M059J (cell line): ENCODE measurements at places on chromosomes 6 and 20. TPM values are rescaled to one million over a fixed set of nuclear protein-coding genes. Genes with fewer than 3 reads are reported as not detected.

GRCh38 chr6:14746139-14746837, 499.6 kb upstream of the JARID2 start:
- DNase-seq = no peak

DNA sequence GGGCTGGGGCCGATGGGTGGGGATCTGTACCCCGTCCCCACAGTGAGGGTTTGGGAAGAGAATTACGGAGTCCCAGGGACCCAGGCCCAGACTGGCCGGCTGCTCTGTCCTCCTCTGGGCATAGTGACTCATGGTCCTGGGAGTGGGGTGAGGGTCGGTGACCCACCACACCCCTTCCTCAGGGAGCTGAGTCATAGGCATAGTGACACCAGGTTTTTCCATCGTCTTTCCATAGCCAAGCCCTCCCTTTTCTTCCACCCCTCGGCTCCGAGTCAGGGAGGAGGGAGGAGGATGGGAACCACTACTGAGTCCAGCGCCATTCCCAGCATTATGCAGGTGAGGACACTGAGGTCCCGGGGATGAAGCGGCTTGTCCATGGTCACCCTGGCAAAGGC, 8.9 kb downstream of the CYP21A2 start:
- DNase-seq = peak; percentile 77

- peak; percentile 70 for DNase-seq
Observed at GRCh38 chr6:125104425-125104824, 49.1 kb upstream of the TPD52L1 start.

- no peak for DNase-seq
Observed at GRCh38 chr6:137016356-137016755, 28.4 kb downstream of the IL20RA start.

GRCh38 chr20:33875055-33875454, 63.9 kb downstream of the CHMP4B start:
- no peak for DNase-seq

- DNase-seq = no peak
Observed at GRCh38 chr6:82176616-82177015, 70.9 kb downstream of the IBTK start.

DNA sequence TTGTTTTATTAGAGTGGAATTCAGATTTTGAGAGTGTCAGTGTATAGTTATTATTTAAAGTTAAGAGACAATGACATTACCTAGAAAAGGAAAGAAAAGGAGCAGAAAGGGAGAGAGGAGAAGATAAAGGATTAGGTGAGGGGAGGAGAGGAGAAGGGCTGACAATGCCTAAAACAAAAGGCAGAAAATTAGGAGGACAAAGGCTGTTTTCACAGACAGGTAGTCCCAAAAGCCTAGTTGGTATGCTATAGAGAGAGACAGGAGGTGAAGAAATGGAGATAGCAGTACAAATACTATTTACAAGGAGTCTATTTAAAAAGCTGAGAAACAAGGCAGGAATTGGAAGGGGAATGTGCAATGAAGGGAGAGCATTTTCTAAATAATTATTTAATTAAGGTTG, 409.4 kb upstream of the ADGRB3 start:
- no peak for DNase-seq

- no peak for DNase-seq
Observed at GRCh38 chr20:63694584-63695423, 1.6 kb upstream of the TNFRSF6B start.

- DNase-seq = peak; percentile 93
Observed at GRCh38 chr6:27495386-27496135, 22.7 kb upstream of the ZNF184 start.

DNA sequence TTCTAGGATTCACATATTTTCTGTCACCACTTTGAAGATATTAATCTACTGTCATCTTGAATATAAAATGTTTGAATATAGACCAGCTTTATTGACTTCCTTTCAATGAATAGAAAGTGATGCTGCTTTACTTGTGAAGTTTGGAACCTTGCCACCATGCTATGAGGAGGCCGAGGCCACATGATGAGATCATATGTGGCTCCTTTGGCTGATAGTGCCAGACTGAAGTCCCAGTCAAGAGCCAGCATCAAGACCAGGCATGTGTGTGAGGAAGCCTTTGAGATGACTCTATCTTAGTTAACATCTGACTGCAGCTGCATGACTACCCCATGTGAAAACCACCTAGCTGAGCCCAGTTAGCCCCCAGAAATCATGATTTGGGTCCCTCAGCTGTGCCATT, 169.5 kb downstream of the OTOR start:
- peak; percentile 13 for DNase-seq

- peak; percentile 48 for DNase-seq
Observed at GRCh38 chr20:41306061-41306727, 11.3 kb downstream of the ZHX3 start.

- DNase-seq = no peak
Observed at GRCh38 chr6:157891544-157892362, 68.7 kb downstream of the SNX9 start.

GRCh38 chr20:37414224-37415035, 68.5 kb downstream of the SRC start:
- no peak for DNase-seq

PAX1 gene
- total RNA-seq = not detected in 2 replicates

TGIF2 gene
- total RNA-seq = 15.4 and 23.9 TPM in 2 replicates

SSTR4 gene
- not detected in 2 replicates for total RNA-seq
